ENCODE measurements at places on chromosomes 1 and 21.

GRCh38 chr21:33315946-33316710 lies 8.6 kb upstream of the IFNAR1 start:
- DNase-seq: no peak

- DNase-seq: no peak
These were observed 32.1 kb downstream of the URB2 start for GRCh38 chr1:229657993-229658755.

GRCh38 chr21:25963181-25963580 lies 207.4 kb downstream of the APP start:
- DNase-seq: no peak

GRCh38 chr1:87089823-87090222 lies 175.4 kb downstream of the HS2ST1 start:
- no peak for DNase-seq

Measured in COR-L47 (cell line).